ENCODE measurements at places on chromosomes 13 and 19.

GRCh38 chr19:13868663-13869062, 8.3 kb upstream of the NANOS3 start:
- no peaks in the 10 kb centered on the region for H3K27me3 ChIP-seq
- H3K36me3 ChIP-seq, result no peaks in the 10 kb centered on the region
- no peak overlapping the region for H3K4me3 ChIP-seq
- no peak for DNase-seq
- no peak overlapping the region for H3K27ac ChIP-seq

DNA sequence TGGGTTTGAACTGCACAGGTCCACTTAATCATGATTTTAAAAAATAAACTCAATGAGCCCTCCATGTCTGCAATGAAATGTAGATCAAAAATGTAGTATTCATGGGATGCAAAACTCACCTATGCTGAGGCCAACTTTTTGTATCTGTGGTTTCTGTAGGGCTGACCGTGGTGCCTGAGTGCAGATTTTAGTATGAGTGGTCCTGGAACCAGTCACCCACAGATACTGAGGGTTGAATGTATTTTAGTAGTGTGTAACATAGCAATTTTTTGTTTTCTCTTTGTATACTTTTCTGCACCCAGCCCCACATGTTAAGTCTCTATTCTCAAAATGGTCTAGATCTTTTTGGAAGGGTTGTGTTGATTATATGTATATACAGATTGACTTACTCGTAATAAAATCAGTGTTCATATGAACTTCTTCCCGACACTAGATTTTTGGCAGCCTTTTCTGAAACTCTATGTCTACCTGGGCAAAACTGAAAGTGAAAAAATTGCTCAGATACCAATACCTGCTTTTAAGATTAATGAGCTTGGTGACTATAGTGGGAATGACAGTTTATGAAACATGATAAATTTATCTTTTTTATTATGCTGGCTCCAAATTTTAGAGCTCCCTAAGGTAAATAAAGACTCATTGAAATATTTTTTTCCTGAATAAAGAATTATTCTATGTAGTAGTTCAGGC, 51.6 kb downstream of the DNAJC15 start:
- no peak for DNase-seq
- H3K36me3 ChIP-seq, result peaks cover 4% of the 10 kb centered on the region
- no peak overlapping the region for H3K4me3 ChIP-seq

DNA sequence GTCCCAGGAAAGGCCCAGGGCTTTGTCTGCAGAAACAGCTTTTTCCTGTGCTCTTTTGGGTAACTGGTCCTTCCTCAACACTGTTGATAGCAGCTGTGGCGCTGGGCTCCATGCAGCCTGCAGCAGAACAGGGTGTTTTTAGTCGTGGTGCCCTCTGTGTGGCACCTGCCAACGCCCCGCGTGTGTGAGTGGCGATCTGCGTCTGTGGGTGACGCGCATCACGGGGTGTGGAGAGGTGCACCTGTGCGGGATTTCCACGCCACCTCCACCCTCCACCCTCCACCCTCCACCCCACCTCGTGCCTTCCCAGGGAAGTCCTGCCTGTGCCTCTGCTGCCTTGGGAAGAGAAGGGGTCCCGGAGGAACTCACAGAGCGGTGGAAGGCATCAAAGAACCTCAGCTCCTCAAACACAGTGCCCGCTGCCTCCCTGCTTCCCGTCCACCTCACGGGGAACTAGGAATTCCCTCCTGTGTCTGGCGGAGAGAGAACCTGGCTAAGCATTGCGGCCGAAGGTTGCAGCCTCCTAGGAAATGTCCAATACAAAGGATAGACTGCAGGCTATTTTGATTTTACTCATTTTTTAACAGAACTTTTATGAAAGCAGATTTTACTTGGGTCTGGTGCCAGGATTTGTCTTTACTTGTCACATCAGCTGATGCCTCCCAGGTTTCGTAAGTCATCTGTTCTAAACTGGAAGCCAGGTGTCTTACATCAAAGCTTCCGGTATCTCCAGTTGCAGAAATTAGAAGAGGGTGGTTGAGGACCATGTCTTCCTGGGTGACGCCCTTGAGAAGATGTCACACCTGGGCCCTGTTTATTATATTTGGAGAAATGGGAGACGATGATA, 84.0 kb downstream of the ATP11A start:
- H3K27me3 ChIP-seq, result peaks cover 2% of the 10 kb centered on the region
- H3K4me1 ChIP-seq, result peaks cover 20% of the 10 kb centered on the region
- H3K4me3 ChIP-seq, result no peak overlapping the region
- no peak overlapping the region for H3K27ac ChIP-seq
- DNase-seq, result no peak
- H3K36me3 ChIP-seq, result no peaks in the 10 kb centered on the region

DNA sequence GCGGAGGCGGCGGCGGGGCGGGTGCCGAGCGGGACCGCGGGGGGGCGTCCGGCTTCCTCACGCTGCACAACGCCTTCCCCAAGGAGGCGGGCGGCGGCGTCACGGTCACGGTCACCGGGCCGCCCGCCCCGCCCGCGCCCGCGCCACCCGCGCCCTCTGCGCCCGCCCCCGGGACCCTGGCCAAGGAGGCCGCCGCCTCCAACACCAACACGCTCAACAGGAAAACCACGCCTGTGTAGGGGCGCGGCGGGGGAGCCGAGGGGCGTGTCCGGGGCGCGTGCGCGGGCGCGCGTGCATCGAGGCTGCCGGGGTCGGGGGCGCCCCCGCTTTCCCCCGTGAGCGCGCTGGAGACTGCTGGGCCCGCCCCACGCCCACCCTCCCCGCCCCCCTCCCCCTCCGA, 8.8 kb upstream of the CACNG6 start:
- peaks cover 66% of the 10 kb centered on the region for H3K27me3 ChIP-seq
- H3K4me1 ChIP-seq, result peaks cover 30% of the 10 kb centered on the region

DNA sequence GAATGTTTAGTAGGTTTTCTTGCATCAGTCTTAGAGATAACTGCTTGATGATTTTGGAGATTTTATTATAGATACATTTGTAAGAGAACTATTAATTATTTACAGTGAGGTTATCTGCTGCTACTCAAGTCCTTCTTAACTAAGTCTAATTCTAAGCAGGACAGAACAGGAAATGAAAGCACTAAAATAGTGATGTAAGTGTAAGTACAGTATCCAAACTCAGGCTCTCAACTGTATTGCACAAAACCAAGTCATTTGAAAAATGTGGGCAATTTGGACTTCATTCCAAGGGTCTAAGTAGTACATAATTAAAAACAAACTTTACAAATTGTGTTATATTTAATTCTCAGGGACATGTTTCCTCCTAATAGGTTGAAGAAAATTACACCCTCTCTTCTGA, 417.1 kb downstream of the ITGBL1 start:
- no peak for DNase-seq
- no peak overlapping the region for H3K27ac ChIP-seq
- H3K36me3 ChIP-seq, result no peaks in the 10 kb centered on the region
- no peaks in the 10 kb centered on the region for H3K4me1 ChIP-seq

DNA sequence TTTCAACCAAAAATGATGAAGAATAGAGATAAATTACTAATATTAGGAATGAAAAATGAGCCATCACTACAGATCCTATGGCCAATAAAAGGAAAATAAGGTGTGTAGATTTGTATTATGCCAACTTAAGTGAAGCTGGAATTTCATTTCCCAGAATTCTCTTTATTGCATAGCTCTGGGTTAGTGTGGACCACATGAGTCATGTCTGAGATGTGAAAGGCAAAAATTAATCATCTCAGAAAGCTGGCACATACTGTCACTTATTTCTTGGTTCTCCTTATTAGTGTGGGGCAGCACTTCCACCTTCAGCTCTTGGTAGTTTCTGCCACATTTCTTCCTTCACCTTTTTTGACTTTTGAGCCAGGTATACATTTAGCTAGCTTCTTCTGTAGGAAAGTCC, 82.6 kb downstream of the KATNAL1 start:
- DNase-seq, result no peak
- H3K27ac ChIP-seq, result no peak overlapping the region
- H3K4me1 ChIP-seq, result no peaks in the 10 kb centered on the region
- no peak overlapping the region for H3K4me3 ChIP-seq
- peaks cover 36% of the 10 kb centered on the region for H3K36me3 ChIP-seq

- H3K36me3 ChIP-seq, result peaks cover 24% of the 10 kb centered on the region
- H3K4me3 ChIP-seq, result no peak overlapping the region
- H3K4me1 ChIP-seq, result peaks cover 29% of the 10 kb centered on the region
- H3K27me3 ChIP-seq, result no peaks in the 10 kb centered on the region
- H3K27ac ChIP-seq, result peak overlapping the region; percentile 90
- DNase-seq, result peak; percentile 94
These were observed 13.2 kb upstream of the ASF1B start for GRCh38 chr19:14149509-14149994.

DNA sequence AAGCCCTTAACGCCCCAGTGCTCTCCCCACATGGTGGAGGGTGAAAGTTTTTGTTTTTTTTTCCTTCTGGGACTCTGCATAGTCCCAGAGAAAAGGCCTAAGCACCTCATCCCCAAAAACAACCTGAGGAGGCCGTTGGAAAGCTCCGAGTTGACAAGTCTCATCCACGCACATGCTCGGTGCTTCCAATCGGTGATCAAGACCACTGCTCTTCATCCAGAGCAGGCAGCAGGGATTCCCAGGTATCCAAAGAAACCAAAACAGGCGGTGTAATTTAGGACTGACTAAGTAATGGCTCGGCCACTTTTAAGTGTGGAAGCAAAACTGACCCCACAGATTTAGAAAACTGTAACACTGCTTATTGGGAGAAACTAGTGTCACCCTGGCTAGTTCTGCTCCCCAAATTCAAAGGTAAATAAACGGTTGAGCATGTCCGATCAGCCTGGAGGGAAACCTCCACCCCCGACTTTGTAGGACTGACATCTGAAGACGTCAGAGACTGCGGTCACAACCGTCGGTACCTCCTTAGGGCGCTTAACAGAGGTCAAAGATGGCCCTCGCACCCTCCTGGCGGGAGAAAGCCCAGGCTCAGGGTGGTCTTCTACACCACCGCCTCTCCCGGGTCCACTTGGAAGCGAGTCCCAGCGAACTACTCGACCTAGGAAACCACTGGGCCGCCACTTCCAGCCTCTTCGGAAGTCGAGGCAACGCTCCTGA, 997 bp upstream of the ZNF446 start:
- H3K4me3 ChIP-seq, result peak overlapping the region; percentile 85
- H3K4me1 ChIP-seq, result peaks cover 19% of the 10 kb centered on the region
- DNase-seq, result no peak
- peak overlapping the region; percentile 94 for H3K27ac ChIP-seq
- H3K27me3 ChIP-seq, result no peaks in the 10 kb centered on the region
